ENCODE measurements at places on chromosomes 6 and 20.

DNA sequence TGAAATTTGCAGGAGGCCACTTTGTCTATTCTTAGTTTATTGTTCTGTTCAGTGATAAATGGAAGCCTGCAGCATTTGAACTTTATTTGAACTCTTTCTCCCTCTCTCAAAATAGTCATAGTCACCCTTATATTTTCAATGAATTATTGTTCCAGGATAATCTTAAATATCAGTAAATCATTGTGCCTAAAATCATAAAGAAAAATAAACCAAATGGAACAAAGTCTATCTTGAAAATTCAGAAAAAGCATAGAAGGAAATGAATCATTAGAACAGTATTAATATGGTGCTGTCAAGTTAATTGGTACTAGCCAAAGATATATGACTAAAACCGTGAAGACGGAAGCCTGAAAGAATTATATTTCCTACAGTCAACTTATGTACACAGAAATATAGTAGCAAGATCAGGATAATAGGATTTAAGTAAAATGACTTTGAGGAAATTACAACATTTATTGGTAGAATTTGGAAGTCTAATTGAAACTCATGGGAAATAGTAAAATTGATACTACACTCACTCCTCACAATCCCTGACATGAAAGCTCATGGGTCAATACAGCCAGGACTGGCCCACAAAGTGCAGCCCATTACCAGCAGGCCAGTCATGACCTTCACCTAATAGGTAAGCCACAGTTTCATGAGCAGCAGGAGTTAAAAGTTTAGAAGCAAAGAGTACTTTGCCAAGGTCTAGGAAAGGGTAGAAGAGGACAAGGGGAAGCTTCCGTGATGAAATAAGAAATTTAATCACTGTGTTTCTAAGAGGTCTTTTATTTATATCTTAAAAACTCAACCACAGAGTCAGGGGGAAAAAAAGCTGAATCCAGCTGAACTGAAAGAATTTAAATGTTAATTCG lies 119.9 kb upstream of the ENPP5 start:
- no peak for DNase-seq

- no peak for DNase-seq
These were observed 847.9 kb upstream of the FLRT3 start for GRCh38 chr20:15185322-15185721.

DNA sequence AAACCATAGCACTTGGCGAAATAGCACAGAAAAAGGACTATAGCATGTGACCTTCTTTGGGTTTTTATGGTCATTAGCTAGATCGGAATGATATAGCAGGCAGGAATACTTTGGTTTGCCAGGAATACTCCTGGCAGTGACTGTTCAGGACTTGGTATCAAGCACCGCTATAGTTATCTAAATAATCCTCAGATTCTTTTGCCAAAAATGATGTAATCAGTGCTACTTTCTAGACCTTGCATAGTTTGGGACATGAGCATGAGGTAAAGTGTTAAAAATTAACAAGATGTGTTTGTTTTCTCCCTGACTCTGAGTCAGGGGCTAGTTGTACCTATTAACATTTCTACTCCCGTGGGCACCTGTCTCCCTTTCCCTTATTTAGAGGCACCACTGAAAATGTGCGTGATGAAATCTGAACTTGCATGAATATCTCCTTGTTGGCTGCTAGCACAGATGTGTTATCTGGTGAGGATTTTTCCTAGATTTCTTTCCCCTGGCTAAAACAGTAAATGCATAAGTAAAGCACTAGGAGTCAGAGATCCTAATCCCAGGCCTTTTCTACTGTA lies 511.0 kb downstream of the CDKAL1 start:
- no peak for DNase-seq

GRCh38 chr20:6265204-6265904 lies 142.5 kb upstream of the FERMT1 start:
- DNase-seq = no peak

- no peak for DNase-seq
These were observed 314.3 kb downstream of the EPHA7 start for GRCh38 chr6:93105017-93105416.

DNA sequence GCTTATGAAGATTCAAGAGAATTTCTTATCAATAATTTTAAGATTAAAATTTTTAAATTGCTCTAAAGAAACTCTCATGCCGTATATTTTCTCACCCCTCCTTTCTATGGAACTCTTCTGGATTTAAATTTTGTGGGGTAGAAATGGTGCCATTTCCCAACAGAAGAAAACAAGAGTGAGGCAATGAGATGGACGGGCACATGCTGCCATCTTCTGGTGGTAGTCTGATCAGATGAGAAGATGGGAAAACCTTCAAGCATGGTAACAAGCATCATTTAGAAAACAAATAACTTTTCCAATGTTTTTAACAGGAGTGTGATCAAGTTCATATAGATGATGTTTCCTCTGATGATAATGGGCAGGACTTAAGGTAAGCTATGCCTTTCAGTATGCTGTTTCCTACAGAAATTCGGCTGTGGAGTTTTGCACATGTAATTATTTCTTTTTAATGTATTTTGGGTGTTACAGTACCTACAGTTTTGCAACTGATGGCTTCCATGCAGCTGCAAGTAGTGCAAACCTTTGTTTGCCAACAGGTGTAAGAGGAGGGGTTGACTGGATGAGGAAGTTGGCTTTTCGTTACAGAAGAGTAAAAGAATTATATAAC lies 271.4 kb downstream of the EYA4 start:
- DNase-seq = no peak

GRCh38 chr6:157853902-157854502 lies 31.0 kb downstream of the SNX9 start:
- no peak for DNase-seq

GRCh38 chr6:169046483-169047192 lies 207.0 kb downstream of the THBS2 start:
- DNase-seq = no peak

Measured in DMS79 (cell line).